ENCODE measurements at places on chromosomes 7 and 10. TPM values are rescaled to one million over a fixed set of nuclear protein-coding genes. Genes with fewer than 3 reads are reported as not detected.
A peak's percentile ranks its signal among the peaks of the same experiment; 100 is the strongest.

- no peak for DNase-seq
Observed at GRCh38 chr7:21538936-21539495, 3.8 kb upstream of the DNAH11 start.

- DNase-seq: no peak
Observed at GRCh38 chr10:116697816-116698215, 44.5 kb downstream of the HSPA12A start.

The CHST3 gene
- 21.3 TPM for total RNA-seq

GRCh38 chr7:78828317-78828716 lies 625.1 kb downstream of the MAGI2 start:
- DNase-seq: no peak

DNA sequence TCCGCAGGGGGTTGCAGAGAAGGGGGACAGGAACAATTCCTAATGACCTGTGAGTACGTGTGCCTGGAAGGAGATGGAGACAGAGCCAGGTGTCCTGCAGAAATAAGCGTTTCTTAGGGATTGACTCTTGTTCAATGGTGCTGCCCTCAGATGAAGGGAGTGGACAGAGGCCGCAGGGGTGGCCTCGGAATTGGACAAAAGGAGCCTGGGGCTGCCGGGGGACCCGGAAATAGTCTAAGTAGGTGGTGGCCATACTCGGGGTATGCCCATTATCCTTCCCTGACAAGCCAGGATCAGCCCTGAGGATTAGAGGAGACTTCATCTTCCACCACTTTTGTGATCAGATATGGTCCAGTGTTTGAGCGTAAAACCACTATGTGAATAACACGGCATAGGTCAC lies 39.2 kb downstream of the ELFN1 start:
- DNase-seq: no peak

GRCh38 chr7:39883812-39884390 lies 66.2 kb upstream of the CDK13 start:
- DNase-seq: no peak

GRCh38 chr10:84360637-84361365 lies 32.4 kb downstream of the CCSER2 start:
- DNase-seq: no peak

DNA sequence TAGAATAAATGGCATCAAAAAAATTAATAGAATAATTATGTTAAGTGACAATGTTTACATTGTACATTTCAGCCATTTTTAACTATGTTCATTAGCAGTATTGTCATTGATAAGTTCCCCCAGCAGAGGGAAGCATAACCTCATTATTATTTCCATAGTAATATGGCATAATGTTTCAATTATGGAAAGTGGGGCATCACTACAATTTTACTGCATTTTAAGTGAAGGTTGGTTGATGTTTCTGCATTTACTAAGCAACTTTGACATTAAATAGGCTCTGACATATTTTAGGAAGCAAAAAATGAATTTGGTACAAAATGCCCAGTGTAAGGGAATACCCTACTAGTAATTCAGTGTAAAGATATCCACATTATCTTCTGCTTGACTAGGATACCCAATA lies 218.3 kb downstream of the SEMA3A start:
- DNase-seq: peak; percentile 35

The BTBD16 gene
- 0.37 TPM for total RNA-seq

The TMEM196 gene
- not detected for total RNA-seq

DNA sequence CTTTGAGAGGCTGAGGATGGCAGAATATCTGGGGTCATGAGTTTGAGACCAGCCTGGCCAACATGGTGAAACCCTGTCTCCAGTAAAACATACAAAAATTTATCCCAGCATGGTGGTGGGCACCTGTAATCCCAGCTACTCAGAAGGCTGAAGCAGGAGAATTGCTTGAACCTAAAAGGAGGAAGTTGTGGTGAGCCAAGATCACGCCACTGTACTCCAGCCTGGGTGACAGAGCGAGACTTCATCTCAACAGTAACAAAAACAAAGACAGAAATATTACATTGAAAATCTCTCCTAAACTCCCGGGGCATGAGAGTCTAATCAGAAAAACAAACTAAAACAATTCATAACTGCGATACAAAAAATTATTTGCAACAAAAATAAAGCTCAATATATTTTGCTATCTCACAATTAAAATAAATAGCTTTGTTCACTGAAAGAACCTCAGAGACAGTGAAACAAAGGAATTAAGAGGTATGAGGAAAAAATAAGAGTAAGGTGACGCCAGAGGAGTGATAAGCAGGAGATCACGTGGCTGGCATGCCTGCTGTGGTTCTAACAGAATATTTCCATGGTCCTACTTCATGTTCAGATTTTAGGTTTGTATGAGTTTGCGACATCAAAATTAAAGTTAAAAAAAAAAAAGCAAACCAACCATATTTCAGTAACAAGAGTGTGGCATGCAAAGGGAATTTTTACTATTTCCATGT lies 527.7 kb upstream of the POM121L12 start:
- no peak for DNase-seq

GRCh38 chr7:45700556-45700955 lies 126.4 kb downstream of the ADCY1 start:
- no peak for DNase-seq

DNA sequence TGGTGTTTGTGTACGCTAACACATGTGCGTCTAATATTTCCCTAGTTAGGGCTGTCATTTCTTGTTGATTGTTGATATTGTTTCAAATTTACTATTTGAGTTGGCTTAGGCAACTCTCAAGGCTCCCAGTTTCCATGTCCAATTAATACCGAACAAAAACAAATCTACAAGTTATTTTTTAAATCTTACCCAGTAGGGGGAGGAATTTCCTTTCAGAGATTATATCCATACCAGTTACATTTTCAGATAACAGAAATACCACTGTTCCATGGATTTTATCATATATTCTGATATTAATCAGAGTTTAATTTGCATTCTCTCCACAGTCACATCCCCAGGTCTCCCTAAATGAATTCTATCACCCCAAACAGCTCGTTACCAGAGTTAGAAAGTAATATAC lies 7.2 kb upstream of the AKR1B10 start:
- DNase-seq: no peak

The OPN1SW gene
- total RNA-seq: not detected

DNA sequence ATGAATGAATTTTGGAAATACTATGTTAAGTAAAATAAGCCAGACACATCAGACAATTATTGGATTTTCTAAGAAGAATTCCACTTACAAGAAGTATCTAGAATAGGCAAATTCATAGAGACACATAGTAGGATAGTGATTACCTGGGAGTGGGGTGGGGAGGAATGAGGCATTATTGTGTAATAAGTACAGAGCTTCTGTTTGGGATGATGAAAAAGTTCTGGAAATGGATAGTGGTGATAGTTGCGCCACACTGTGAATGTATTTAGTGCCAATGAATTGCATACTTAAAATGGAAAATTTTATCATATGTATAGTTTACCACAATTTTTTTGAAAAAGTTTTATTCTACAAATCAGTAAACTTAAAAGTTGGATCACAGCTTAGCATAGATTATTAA lies 297.2 kb upstream of the KAT6B start:
- no peak for DNase-seq

DNA sequence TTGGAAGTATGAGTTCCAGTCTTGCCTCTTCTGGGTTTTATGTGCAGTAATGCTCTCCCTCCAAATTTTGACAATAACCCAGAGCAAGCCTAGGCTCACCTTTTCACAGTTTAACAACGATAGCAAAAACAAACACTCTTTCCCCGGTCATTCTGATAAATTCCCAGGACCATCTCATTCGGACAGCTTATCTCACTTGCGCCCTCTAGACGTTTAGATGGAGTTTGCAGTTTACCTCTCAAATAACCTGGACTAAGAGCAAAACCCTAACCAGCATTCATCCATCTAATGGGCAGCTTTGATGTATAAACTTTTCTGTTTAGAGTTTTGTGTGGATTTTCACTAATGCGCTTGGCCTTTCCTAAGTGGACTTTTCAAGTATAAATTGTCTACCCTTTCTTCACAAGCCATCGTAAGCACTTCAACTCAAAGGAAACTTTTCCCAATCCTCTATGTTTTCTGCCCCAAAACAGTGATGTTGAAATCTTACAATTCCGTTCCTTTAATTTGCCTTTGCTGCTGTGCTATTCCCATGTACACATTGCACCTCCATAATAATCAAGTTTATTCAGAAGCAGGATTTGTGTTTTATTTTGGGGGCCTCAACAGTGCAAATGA lies 114.9 kb downstream of the HDAC9 start:
- DNase-seq: peak; percentile 7

The SLC39A12 gene
- not detected for total RNA-seq

GRCh38 chr10:77863446-77863845 lies 63.1 kb downstream of the DLG5 start:
- DNase-seq: no peak

DNA sequence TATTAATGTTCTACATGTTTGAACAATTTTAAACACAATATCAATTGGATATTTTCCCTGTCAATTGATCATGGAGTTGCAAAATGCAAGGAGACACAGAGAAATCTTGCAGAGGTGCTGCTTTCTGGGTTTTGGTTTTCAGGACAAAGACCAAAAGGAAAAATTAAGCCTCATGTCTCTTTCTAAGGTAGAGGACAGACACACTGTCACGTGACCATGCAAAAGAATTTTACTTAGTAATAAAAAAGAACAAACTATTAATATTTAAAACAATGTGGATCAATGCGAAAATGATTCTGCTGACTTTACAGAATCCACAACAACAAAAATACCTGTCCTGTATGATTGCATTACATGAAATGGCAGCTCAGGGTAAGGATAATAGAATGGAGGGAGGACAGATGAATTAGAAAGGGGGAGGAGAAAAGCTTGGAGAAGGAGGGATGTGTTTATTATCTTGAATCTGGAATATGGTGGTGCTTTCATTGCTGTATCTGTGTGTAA lies 493.7 kb upstream of the NUPR2 start:
- DNase-seq: no peak

The TAS2R39 gene
- not detected for total RNA-seq

The LRIT1 gene
- not detected for total RNA-seq

DNA sequence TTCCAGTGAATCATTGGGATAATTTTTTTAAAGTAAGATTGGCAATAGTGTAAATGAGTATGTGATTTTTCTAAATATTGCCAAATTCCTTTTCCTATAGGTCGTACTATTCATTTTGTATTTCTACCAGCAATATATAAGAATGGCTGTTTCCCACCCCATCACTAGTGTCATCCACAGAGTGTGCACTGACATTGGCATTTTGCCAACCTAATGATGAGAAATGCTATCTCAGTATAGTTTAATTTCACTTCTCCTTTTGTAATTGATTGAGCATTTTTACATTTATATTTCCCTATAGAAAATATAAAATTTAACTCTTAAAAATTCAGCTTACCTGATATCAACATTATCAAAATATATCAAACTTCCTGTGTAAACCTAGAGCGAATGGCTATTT lies 17.6 kb upstream of the TMEM26 start:
- DNase-seq: no peak

DNA sequence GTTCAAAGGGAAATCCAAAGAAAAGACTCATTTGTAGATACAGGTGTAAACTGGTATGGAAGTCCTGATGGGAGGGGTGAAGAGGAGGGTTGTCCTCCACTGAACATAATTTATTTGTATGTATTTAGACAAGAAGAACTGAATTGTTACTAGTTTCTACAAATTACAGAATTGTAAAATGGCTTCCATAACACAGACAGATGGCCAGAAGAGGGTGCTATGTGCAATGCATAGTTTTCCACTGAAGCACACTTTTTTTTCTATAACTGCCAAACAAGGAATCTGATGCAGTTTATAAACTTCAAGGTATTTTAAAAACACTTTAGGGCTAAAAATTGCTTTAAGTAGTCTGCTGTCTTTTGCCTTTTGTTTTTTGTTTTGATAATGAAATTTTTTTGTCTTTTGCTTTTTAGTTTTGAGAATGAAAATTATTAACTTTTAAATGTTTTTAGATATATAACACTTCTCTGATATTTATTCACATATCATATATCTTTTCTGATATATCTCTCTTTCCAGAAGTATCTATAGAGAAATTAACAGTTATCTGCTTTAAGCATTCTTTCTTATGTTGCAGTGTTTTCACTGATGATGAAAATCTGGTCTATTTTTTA lies 58.5 kb downstream of the PHYHIPL start:
- DNase-seq: peak; percentile 1

DNA sequence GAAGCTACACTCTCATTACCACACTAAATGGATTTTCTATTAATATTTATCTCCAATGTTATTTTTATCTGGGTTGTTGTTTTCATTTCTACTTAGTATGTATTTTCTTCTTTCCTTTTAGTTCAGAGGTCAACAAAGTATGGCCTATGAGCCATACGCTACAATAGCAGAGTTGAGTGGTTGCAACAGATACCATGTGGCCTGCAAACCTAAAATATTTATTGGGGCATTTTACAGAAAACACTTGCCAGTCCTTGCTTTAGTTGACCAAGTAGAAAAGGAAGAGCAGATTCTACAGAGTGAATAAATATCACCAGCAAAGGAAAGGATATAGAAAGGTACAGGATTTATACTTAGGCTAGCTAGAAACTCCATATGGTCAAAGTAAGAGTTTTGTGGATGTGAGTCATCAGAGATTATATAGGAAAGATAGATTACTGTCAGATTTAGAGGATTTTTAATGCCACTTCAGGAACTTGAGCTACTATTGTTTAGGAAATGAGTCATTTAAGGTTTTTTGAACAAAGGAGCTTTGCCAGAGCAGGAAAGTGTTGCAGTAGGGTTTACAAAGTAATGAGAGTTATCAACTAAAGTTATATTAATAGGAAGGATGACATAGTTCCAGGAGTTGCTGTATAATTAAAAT lies 323.3 kb upstream of the KAT6B start:
- DNase-seq: no peak

GRCh38 chr10:66637273-66638036 lies 288.4 kb upstream of the LRRTM3 start:
- no peak for DNase-seq

DNA sequence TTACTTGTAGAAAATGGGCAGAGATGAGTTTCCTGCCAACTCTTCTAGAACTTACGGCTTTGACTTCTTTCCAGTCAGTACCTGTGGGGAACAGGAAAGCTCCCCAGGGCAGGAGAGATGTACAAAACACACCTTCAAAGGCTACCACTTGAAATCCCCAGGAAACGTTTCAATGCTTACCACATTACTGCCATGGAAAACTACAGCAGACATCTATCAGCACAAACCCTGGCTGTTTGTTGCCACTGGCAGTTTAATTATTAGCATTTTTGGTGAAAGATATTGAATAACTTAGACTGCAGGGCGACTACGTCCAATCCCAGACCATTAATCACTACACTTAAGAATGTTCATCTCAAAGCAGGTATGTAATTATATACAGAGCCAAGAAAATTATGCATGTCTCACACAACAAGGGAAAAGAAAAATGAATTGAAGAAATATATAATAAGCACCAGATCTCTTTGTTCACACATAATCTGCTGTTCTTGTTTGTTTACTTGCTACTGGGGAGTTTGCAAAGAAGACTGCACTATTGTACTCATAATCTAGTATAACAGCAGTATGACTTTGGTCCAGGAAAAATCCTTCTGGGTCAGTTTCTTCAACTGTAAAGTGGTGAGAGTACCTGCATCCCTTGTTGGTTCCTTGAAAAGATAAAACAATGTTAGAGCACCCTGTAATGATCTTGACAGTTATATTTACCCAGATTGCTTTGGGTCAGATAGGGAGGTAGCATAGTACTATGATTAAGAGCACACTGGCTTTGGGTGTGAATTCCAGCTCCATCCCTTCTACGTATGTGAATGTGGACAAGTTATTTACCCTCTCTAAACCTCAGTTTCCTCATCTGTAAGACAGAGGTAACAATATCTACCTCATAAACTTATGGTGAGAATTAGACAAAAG lies 138.3 kb downstream of the DOCK4 start:
- no peak for DNase-seq

The JAZF1 gene
- 0.30 TPM for total RNA-seq

The EIF5AL1 gene
- 0.48 TPM for total RNA-seq

GRCh38 chr7:36748017-36748487 lies 23.8 kb upstream of the AOAH start:
- no peak for DNase-seq

The TAF6 gene
- total RNA-seq: 91.4 TPM

The ADAM12 gene
- total RNA-seq: 16.8 TPM
